Activated CD8-positive, alpha-beta memory T cell treated with anti-CD3 and anti-CD28 coated beads, Interleukin-2, amount 10 ng/mL, durations not matched to agents 7 days and 5 days (primary cell): ENCODE measurements at places on chromosomes 2 and 18. TPM values are rescaled to one million over a fixed set of nuclear protein-coding genes. Genes with fewer than 3 reads are reported as not detected.

GRCh38 chr2:204888222-204888621 is 342.9 kb downstream of the PARD3B start:
- no peak for DNase-seq

GRCh38 chr18:31218671-31219383 is 56.2 kb upstream of the DSC1 start:
- no peak for DNase-seq

GRCh38 chr18:44996261-44996660 is 315.6 kb downstream of the SETBP1 start:
- DNase-seq, result no peak

DNA sequence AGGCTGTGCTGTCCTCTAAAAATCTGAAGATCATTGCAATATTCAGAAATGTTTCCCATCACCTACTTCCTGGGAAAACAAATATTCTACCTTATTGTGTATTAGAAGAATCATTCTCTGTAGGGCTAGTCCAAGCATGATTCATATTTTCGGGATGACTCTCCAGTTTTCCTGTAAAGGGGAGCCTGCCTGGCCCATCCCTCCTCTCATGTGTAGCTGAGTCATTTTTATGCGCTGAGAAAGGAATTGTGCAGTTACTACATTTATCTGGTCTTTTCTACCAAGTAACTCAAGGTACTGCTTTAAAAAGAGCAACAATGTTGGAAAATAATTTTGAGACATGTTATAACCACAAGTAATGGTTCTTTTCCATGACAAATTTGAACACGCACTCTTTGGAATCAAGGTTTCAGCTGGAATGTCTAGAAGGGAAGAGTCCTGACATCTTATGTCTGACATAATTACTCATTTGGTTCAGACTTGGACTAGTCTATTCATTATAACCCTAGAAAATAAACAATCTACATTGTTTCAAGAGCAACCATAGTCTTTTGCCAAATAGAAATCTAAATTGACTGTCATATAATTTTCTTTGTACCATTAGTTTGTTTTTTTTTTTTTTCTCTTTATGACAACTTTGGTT is 6.6 kb downstream of the DSG3 start:
- DNase-seq, result no peak

DNA sequence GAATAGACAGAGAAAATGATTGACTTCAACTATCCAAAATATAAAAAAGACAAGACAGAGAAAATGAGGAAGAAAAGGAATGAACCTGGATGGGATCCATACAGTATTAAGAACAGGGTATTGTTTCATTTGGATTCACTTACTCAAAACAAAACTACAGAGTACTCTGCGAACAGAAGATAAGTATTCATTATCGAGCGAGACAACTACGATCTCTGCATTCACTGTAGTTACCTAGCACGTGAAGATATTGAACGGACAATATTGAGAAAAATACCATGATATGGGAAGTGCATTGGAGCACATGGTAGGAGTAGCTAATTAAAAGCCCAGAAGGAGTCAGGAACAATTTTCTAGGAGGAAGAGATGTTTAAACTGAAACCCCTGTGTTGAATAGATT is 1.0 kb upstream of the ORC2 start:
- DNase-seq, result no peak

GRCh38 chr2:161983331-161983651 is 90.7 kb downstream of the DPP4 start:
- DNase-seq, result no peak

DNA sequence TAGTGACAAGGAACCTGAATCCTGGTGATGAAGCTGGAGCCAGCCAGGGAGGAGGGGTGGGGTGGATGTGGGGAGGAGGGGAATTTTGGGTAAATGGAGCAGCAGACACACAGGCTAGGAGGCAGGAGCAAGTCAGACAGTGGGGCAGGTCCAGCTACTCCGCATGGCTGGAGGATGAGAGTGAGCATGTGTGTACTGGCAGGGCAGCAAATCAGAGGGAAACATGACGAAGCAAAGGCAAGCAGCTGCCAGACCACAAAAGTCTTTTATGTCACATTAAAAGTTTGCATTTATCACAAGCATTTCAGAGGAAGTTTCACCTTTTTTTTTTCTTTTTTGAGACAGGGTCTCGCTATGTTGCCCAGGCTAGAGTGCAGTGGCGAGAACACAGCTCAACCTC is 11.9 kb upstream of the KIDINS220 start:
- DNase-seq, result no peak

GRCh38 chr2:67251741-67252140 is 145.4 kb upstream of the ETAA1 start:
- no peak for DNase-seq

GRCh38 chr2:178106053-178106452 is 6.2 kb upstream of the RBM45 start:
- DNase-seq, result no peak

DNA sequence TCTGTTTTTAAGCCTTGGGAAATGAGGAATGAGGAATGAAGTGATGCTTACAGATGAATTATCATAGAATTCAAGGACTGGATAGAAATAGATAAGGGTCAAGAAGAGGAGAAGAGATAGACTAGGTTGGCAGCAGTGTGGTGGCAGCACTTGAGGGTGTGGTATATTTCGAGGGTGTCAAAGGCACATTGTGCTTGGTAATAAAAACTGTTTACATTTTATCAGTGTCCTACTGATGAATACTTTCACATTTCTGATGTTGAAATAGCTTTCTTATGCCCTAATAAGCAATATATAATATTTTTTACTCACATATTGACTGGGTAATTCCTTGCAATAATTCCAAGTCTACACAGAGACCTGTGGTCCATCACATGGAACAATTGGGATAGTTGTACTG is 3.4 kb downstream of the TFPI start:
- no peak for DNase-seq

- no peak for DNase-seq
These were observed 126.6 kb upstream of the PDE1A start for GRCh38 chr2:182553483-182553882.

DNA sequence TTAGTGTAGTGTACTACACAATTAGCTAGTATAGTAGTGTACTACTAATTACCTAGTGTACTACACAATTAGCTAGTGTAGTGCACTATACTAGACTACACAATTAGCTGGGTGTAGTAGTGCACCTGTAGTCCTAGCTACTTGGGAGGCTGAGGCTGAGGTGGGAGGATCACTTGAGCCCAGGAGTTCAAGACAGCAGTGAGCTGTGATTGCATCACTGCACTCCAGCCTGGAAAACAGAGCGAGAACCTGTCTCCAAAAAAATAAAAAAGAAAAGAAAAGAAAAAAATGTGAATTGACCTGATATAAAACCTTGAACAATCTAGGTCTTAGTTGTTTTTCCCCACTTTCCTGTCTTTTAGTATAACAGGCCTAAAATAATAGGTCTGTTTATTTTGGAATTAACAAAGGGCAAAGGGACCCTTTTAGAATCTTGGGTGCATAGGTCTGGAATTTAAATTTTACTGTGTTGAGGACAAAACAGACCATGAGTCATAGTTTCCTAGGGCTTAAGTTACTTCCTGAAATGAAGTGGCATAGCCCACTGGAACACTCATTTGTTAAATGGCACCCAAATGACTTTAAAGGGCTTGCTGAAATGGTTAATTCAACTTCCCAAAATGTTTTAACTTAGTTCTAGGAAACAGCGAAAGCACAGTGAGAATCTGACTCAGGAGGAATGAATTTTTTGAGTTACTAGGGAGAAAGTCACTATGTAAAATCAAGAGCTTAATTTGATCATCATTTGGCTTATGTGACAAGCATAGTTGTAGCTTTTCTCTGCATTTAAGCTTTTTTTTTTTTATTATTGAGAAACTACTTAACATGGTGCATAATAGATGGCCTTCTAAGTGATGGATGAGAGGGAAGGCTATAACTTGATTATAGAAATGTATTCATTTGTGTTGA is 50.7 kb upstream of the ARL5A start:
- no peak for DNase-seq

DNA sequence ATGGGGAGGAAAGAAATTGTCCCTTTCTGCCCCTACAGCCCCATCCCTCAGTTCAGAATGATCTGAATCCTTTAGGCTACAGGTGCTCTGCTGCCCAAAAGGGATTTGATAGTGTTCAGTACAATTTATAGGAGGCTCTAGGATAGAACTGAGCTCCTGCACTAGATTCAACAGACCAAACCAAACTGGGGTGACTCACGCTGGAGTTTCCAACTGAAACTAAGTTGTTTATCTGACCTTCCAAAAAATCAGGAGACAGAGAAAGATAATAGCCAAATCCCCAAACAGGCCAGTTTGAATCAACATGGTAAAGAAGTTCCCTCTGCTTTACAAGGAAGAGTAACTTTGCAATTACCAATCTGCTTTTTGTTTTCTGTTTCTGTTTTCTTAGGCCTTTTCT is 72.7 kb upstream of the MBOAT2 start:
- DNase-seq, result no peak

DNA sequence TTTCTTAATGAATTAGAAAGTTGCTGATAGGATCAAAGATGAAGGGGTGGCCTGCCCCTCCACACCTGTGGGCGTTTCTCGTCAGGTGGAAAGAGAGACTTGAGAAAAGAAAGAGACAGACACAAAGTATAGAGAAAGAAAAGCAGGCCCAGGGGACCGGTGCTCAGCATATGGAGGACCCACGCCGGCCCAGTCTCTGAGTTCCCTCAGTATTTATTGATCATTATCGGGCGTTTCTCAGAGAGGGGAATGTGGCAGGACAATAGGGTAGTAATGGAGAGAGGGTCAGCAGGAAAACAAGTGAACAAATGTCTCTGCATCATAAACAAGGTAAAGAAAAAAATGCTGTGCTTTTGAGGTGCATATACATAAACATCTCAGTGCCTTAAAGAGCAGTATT is 144.3 kb downstream of the CCDC102B start:
- DNase-seq, result no peak

NOTO gene
- total RNA-seq, result not detected

RAD51AP2 gene
- total RNA-seq, result not detected

MOGAT1 gene
- total RNA-seq, result not detected

PFN4 gene
- total RNA-seq, result not detected

ECEL1 gene
- not detected for total RNA-seq
